A673 (cell line): ENCODE measurements at places on chromosomes 7 and 10. TPM values are rescaled to one million over a fixed set of nuclear protein-coding genes. Genes with fewer than 3 reads are reported as not detected.
A peak's percentile ranks its signal among the peaks of the same experiment; 100 is the strongest.

- no peak for DNase-seq
These were observed 162.0 kb downstream of the SEMA3E start for GRCh38 chr7:83486957-83487356.

- peak; percentile 16 for DNase-seq
These were observed 29.1 kb upstream of the LBX1 start for GRCh38 chr10:101258179-101258885.

GRCh38 chr7:29548823-29549222, 14.8 kb upstream of the PRR15 start:
- DNase-seq, result no peak

DNA sequence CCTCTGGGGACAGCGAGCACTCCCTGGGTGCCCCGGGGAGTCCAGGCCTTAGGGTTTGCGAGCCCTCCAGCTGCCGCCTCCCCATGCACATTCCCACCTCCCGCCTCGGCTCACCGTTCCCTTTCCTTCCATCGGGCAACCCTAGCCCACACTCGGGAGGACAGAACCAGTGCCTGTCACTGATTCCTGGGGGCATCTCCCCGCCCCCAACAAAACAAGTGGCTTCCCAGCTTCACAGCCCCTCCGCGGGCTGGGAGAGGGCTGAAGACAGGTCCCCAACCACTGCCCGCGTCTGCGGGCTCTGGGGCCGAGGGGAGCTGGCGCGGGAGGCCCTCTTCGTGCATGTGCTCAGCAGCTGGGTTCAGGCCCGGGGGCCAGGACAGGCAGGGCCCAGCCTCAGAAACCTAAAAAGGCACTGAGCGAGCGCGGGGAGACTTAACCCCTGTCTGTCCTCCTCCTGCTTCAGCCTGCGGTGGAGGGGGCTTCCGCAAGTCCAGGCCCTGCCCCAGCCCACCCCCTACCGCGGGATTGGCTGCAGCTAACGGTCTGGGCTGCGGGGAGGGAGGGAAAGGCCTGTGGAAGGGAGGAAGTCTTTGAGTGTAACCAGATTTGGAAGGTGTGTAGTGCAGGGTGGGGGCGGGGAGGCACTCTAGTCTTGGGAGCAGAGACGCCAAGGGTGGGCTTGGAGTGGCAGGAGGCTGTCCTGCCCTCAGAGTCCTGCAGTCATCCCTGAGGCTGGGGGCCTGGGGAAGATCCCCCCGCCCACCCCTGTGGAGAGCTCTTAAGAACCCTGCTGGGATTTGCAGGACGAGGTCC, 1.2 kb downstream of the FLNC start:
- DNase-seq, result no peak

GRCh38 chr10:45008524-45009161, 7.9 kb downstream of the ZNF22 start:
- DNase-seq, result peak; percentile 94

DNA sequence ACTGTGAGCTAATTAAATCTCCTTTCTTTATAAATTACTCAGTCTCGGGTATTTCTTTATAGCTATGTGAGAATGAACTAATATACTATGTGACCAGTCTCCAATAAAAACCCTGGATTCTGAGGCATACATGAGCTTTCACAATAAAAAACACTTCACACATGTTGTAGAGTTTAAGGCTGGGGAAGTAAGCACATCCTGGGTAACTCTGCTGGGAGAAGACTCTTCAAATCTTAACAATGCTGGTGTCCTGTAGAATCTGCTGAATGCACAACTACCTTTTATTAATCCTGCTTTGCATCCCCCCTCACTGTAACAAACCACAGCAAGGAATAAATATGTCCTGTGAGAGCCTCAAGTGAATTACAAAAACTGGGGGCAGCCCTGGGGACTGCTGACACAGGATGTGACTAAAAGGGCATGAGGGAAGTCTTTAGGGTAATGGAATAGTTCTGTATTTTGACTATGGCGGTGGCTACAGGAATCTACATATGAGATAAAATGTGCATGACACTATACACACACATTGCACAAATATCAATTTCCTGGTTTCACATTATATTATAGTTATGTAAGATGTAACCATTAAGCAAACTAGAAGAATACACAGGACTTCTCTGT, 45.1 kb upstream of the KCTD7 start:
- no peak for DNase-seq

- DNase-seq, result no peak
These were observed 20.3 kb downstream of the ZCCHC24 start for GRCh38 chr10:79425074-79425532.

- DNase-seq, result no peak
These were observed 528.8 kb downstream of the DNAJB6 start for GRCh38 chr7:157865351-157866165.

DNA sequence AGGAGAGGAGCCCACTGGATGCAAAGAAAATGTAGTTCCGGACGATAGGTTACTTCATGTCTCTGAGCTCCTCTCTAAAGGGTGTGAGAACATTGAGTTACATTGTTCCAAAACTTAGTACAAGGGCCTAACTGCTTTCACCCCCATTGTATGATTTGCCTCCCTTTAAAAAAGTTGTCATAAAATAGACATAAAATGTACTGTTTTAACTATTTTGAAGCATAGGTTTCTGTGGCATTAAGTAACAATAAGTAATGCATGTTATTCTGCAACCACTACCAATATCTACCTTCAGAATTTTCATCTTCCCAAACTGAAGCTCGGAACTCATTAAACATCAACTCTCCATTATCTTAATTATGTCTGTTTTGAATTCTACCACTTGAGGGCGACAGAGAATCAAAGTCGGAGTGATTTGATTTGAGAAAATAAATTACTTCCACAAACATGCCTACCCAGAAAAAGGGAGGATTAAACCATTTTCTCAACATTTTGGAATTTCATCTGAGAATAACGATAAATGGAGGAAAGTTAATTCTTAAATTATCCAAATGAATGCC, 2.7 kb downstream of the IGFBP1 start:
- peak; percentile 52 for DNase-seq

GRCh38 chr7:158975526-158976467, 119.4 kb downstream of the DYNC2I1 start:
- DNase-seq, result peak; percentile 70

DNA sequence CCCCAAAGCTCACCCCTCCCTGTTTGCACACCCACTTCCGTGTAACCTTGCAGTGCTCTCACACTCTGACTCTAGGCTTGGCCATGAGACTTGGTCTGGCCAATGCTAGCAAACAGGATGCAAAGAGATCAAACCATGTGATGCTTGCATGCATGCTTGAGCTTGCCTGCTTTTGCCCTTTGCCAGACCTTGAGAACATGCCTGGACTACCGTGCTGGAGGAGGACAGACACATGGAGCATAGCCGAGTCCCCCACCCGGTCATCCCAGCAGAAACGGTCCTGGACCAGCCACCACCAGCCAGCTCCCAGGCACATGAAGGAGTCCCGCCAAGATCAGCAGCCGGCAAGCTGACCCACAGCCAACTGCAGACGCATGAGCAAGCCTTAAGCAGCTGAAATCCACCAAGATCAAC, 23.4 kb downstream of the PYROXD2 start:
- DNase-seq, result no peak

DNA sequence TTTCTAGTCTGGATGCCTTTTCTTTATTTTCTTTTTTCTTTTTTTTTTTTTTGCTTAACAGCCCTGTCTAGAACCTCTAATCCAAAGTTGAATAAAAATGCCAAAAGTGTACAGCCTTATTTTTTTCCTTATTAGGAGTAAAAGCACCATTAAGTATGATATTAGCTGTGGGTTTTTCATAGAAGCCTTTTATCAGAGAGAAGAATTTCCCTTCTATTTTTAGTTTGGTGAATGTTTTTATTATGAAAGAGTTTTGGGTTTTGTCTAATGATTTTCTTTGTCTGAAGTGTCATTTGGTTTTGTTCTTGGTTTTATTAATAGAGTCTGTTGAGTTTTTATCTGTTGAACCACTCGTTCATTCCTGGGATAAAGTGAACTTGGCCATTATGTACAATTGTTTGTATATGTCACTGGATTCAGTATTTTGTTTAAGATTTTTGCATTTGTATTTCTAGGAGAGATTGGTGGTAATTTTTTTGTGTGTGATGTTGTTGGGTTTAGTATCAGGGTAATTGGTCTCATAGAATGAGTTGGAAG, 49.5 kb downstream of the PALS2 start:
- no peak for DNase-seq

DNA sequence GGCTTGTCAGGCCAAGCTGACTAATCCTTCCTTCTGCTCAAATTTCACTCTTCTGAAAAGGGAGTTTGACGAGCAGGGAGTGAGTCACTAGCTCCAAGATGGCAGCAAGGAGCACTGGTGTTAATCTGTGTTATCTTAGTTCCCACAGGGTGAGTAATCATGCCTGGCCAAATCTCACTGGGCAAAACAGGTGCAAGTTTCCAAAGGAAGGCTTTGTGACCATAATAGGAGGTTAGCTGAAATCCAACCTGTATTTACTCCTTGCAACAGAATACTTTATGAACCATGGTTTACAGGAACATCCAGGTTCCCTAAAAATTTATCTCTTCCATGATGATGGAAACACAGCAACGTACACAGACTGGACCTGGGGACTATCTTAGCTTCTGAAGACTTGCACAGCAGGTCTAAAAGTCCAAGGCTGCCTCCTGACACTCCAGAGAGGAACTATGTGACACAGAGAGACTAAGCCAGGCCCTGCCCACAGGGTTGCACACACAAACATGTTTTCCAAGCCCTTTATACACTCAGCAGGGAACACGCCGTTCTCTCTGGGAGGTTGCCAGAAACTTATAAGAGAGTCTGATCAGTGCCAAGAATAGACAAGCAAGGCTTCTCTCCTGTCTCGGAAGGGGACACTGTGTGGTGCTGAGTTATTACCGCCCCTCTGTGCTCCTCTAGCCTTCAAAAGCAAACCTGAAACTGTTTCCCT, 46.3 kb downstream of the PDK4 start:
- DNase-seq, result peak; percentile 88

DNA sequence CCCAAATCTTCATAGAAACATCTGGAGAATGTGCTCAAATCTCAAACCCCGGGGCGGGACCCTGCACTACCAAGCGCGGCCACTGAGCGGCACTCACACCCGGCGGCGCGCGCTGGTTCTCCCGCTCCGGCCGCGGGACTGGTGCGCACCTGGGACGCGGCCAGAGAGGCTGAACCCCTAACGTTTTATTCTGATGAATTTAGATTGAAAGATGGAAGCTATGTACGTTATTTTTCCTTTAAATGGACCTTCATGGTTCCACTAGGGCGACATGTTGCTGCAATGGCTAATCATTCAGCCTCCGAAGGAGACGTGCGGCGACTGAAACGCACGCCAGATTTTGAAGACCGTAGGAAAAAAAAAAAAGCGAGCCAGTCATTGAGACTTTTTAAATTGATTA, 107.0 kb upstream of the INSIG1 start:
- peak; percentile 49 for DNase-seq

DNA sequence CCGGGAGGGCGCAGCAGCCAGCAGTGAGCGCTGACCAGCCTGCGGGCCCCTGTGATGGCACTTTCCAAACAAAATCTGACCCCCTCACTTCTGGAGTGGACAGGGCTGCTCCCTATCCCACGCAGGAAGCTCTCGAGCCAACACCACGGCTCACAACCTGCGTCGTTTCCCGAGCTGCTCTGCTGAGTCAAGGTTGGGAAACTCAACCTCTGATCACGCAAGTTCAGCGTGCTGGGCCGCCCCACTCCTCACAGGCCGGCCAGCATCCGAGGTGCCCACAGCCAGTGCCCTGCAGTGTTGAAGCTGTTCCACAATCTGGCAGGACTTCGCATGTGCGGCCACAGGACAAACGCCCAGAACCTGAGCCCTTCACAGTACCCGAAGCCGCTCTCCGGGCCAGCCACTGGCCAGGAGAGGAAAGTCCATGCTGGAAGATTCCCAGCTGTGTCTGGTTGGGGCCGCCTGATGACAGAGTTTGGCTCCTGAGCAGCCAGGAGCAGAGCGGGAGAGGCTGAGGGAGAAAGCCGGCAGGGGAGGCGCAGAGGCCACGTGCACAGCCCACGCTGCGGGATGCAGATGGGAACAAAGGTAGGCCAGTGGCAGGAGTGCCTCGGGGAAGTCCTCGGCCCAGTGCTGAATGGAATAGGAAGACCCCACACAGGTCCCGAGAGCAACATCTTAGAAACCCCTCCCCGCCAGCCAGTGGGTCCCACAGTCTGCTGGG, 263.3 kb upstream of the TCERG1L start:
- DNase-seq, result no peak

DNA sequence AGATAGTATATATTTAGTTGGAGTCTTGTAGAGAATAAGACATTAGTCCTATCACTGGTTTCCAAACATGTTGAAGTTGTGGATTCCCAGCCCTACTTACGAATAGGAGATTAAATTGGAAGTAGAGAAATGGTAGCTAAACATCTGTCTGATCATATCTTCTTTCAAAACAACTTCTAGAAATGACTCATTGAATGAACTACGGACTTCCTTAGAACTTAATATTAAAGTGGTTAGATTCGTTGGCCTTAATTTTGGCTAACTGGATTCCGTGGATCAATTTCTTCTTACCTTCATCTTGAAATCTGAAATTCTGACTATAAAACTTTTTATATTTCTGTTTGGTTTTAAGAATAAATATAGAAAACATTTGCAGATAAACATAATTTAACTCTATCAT, 3.4 kb downstream of the PHF14 start:
- DNase-seq, result no peak

DNA sequence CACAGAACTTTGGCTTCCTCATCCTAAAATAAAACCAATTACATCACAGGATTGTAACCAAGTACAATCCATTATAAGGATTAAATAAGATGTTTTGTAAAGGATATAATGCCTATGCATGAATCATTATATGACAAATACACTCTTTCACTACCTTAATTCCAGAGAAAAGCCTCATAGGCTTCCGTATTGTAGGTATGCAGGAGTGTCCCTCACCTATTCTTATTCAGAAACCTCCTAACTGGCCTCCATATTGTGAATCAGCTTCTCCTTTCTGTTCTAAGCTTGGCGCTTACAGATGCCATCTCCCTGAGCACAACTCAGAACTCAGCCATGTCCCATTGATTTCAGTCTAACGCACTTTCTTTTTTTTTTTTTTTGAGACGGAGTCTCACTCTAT, 69.6 kb upstream of the CAPZA2 start:
- no peak for DNase-seq

The FAM171A1 gene
- 46.5 and 47.1 TPM in 2 replicates for total RNA-seq

The C7orf33 gene
- total RNA-seq, result not detected in 2 replicates

The HTR5A gene
- total RNA-seq, result not detected in 2 replicates

The CNNM2 gene
- total RNA-seq, result 4.8 and 5.6 TPM in 2 replicates

The EFCAB10 gene
- total RNA-seq, result not detected in 2 replicates

The CASD1 gene
- total RNA-seq, result 17.0 and 19.6 TPM in 2 replicates

The C10orf71 gene
- total RNA-seq, result not detected in 2 replicates

The SEMA3D gene
- total RNA-seq, result 23.3 and 32.0 TPM in 2 replicates

The STRA8 gene
- total RNA-seq, result not detected in 2 replicates

The CFAP46 gene
- 1.3 and 1.9 TPM in 2 replicates for total RNA-seq

The CFAP43 gene
- 0.13 and 0.35 TPM in 2 replicates for total RNA-seq

The CALML5 gene
- total RNA-seq, result not detected in 2 replicates

The CPEB3 gene
- total RNA-seq, result 1.1 and 1.4 TPM in 2 replicates

The SHTN1 gene
- 39.9 and 40.6 TPM in 2 replicates for total RNA-seq
